Colonic mucosa (tissue), 4 donors: ENCODE measurements at places on chromosomes 3 and 15. TPM values are rescaled to one million over a fixed set of nuclear protein-coding genes. Genes with fewer than 3 reads are reported as not detected.

The ANKRD63 gene
- not detected for total RNA-seq

The TNNC1 gene
- 1.1 TPM for total RNA-seq

The CPNE9 gene
- total RNA-seq, result not detected

The BCL2A1 gene
- total RNA-seq, result 1.5 TPM

The TRH gene
- not detected for total RNA-seq

The EPB42 gene
- total RNA-seq, result not detected

The ISL2 gene
- 0.13 TPM for total RNA-seq
